ENCODE measurements at places on chromosomes 1 and 21.

- DNase-seq, result no peak
Measured at GRCh38 chr1:24221246-24221645, 34.2 kb upstream of the IFNLR1 start.

DNA sequence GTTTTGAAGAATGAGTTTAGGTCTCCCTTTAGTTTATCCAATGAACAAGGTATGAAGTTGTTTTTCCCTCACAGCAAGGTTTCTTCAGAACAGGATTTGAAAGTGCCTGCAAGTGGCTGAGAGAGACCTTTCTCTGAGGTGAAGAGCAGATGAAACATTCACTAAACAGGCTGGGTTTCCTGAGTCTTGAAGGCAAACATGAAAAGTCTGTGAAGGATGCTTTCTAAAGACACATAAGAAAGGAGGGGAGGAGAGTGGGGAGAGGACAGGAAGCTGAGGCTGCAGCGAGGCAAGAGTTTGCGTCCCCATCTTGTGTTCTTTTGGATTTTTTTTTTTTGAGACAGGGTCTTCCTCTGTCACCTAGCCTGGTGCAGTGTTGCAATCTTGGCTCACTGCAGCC is 95.7 kb upstream of the SIM2 start:
- no peak for DNase-seq

DNA sequence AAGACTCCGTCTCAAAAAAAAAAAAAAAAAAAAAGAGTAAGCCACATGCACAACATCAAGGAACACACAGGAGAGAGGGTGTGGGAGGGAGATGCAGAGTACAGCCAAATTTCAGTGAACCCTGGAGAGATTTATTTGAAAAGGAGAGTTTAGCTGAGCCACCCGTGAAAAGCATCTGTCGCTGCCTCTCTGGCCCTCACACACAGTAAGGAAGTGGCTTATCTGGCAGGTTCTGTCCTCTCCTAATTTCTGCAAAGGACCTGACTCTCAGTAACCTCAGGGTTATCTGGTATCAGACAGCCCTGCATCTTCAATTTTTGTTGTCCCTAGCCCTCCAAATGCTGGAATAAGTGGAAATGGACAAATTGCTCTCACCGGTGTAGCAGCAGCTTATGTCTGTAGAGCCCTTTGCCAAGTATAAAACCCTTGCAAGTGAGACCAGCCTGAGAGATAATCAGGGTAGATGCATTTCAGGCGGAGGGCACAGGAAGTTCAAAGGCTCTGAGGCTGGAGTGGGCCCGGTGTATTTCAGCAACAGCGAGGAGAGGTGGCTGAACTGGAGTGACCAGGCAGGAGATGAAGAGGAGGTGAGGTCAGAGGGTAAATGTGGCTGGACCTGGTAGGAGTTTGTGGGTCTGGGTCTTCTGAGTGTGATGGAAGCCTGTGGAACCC is 16.7 kb upstream of the IL10RB start:
- DNase-seq, result no peak

GRCh38 chr1:196271212-196271947 is 336.9 kb downstream of the KCNT2 start:
- DNase-seq, result no peak

DNA sequence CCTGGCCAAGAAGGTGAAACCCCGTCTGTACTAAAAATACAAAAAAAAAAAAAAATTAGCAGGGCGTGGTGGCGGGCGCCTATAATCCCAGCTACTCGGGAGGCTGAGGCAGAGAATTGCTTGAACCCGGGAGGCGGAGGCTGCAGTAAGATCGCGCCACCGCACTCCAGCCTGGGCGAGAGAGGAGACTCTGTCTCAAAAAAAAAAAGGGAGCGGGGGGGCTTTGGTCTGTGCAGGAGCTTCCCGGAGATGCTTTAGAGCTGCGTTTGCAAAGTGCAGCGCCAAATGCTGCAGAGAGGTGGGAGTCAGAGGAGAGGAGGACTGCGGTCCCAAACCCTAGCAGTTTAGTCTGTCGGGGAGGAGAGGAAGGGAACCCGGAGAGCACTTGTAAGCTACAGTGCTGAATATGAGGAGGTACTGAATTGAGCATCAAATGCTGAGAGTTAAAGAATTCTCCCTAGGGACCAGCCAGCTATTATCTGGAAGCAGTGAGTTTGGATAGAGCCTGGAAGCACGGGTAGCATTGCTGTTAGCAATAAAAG is 569 bp downstream of the FALEC start:
- no peak for DNase-seq

DNA sequence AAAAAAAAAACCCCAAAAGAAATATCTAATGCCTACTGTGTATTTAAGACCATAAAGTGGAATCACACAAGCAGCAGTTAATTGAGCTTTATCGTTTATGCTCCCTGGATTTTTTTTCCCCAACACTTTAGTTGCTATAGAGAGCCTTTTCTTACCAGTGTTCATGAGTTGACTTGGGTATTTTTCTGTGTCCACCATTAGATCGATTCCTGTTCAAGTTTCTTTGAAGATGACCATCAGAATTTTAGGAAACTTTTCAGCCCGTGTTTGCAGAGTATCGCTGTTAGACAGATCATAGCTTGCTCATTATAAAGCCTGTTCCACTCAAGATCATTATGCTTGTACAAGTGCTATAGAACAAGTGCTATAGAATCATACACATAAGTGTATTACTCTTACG is 1.5 kb downstream of the RALGPS2 start:
- no peak for DNase-seq

DNA sequence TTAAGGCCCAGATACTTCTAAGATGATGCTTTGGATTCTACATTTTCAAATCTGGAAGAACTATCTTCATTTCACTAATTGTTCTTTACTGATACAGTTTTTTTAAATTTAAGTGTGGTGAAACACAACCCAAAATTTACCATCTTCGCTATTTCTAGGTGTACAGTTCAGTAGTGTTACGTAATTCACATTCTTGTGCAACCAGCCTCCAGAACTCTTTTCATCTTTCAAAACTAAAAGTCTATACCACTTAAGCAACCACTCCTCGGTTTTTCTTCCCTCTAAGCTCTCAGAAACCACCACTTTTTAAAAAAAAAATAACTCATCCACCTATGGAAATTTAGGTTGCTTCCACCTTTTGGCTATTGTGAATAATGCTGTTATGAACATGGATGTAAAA is 220.7 kb downstream of the PDE4B start:
- no peak for DNase-seq

DNA sequence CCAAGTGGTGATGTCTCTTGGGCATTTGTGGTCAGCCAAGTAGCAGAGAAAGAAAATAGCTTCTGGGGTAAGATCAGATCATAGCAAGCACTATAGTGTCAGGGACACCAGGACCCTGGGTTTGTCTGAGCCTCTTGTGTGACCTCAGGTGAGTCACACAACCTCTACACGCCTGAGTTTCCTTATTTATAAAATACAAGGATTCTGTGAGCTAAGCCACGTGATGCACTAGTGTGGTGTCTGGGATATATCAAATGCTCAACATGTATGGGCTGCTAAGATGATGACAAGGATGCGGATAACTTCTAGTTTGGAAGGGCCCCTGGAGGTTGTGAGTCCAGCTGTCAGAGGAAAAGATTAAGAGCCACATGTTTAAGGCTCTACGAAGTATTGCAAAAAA is 24.5 kb upstream of the ZNF436 start:
- DNase-seq, result no peak

- no peak for DNase-seq
Measured at GRCh38 chr1:18316764-18317163, 164.0 kb upstream of the KLHDC7A start.

GRCh38 chr1:185444676-185445075 is 127.6 kb upstream of the IVNS1ABP start:
- DNase-seq, result no peak

GRCh38 chr1:118868387-118868786 is 119.8 kb downstream of the TBX15 start:
- DNase-seq, result no peak

GRCh38 chr1:175197531-175197930 is 5.0 kb upstream of the KIAA0040 start:
- no peak for DNase-seq

DNA sequence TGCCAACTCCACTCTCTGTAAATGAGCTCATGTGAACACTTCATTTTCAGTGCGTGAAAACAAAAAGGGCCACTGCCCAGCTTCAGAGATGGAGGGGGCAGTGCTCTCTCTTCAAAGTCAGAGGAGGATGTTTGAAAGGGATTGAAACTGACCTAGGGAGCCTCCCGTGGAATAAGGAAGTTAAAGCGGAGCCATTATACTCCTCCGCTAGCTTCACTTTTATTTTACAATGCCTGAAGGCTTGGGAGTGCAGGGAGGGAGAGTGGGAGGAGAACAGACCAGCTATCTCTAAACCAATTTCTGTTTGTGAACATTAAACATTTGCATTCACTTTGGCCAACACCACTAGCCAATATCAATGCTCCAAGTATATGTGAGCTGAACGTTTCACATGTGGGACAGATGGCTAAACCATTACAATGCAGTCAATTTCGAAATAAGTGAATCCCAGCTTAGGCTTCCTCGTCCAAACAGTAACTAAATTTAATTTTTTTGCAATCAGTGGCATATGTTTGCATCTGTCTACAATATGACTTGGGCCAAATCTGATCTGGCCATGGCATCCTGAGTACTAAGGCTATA is 126.9 kb downstream of the ESRRG start:
- DNase-seq, result no peak

DNA sequence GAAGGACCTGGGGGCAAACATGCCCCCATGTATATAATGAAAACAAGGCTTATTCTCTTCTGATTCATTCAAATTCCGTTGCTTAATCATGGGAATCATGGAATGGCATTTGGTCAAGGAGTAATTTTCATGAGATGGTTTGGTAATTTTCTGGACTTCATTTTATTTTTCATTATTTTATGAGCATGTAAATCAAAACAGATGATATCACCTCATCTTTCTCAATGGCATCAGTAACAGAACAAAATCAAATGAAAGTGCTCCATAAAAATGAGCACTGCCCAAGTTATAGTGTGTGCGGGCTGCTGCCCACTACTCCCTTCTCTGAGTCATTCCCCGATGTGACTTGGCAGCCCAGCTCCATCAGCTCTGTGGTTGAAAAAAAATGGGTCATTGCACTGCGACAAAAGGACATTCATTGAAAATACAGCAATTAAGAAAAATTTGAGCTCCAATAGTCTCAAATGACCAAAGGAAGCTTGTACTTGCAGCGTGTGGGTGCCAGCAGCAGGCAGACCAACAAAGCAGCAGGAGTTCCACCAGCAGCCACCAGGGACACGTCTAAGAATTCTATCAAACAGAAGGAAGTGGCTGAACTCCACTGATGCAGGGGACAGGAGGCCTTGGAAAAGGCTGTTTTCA is 84.3 kb upstream of the VAV3 start:
- DNase-seq, result no peak

GRCh38 chr1:164667001-164667400 is 108.0 kb downstream of the PBX1 start:
- DNase-seq, result no peak

DNA sequence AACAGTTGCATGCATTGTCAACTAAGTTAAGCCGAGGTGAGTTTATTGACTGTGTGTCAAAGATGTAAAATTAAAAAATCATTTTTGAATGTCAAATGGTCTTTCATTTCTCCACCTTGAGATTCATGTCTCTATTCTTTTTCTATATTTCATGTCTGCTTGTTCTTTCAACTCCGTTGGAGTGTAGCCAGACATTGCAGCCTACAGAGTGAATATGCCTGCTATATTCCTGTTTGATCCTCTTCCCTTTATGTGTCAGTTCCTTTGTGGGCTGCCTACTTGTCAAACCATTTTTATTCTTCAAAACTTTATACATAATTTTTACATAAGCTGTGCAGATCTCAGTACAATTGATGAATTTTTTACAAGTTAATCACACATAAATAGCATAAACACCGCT is 1325.8 kb upstream of the PRMT6 start:
- DNase-seq, result no peak

GRCh38 chr1:65378247-65378946 is 42.1 kb upstream of the LEPR start:
- DNase-seq, result no peak

DNA sequence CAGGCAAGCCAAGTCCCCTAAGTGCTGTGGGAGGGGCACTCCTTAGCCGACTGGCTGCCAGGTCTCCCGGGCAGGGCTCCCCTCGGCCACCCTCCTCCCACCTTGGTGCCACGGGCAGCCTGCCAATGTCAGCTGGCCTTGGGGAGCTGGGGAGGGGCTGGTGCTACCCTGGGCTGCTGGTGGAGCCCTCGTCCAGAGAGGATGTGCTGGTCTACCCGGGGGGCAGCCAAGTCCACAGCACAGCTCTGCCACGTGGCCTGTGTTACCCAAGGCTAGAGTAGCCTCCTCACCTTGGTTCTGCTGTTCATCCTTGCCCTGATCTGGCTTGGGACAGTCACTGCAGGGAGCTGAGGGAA is 42.9 kb downstream of the CRYAA start:
- DNase-seq, result no peak
